ENCODE measurements at places on chromosomes 1 and 21.

- DNase-seq = no peak
These were observed 40.4 kb upstream of the ACTRT2 start for GRCh38 chr1:2980849-2981248.

- no peak for DNase-seq
These were observed 59.8 kb downstream of the XCL1 start for GRCh38 chr1:168636200-168636599.

- DNase-seq = no peak
These were observed 559.9 kb downstream of the RWDD3 start for GRCh38 chr1:95793893-95794292.

GRCh38 chr1:156995412-156995811 lies 50.1 kb downstream of the ARHGEF11 start:
- no peak for DNase-seq
